ENCODE measurements at places on chromosomes 6 and 20.

GRCh38 chr20:8155812-8156211 is 23.7 kb downstream of the PLCB1 start:
- no peak for DNase-seq

GRCh38 chr6:53377793-53378192 is 29.0 kb upstream of the ELOVL5 start:
- DNase-seq, result no peak

GRCh38 chr6:105595829-105596228 is 192.9 kb upstream of the PREP start:
- no peak for DNase-seq

DNA sequence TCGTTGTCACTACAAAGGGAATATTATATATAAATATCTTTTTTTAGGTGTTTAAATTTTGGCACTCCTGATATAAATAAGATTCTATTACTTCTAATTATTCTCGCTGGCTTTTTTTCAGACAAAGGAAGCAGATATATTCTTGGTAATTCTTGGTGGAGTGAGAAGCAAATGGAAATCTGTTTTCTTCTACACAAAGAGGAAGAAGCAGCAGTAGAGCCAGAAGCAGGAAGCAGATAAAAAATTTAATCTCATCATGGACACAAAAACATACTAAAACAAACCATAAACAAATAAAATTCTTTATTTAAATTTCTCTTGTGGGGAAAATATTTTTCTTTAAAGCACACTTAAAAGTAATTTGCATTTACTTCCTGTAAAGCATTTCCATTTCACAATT is 3.7 kb upstream of the KIAA0319 start:
- no peak for DNase-seq

GRCh38 chr6:30781743-30782424 is 37.5 kb upstream of the IER3 start:
- peak; percentile 90 for DNase-seq

DNA sequence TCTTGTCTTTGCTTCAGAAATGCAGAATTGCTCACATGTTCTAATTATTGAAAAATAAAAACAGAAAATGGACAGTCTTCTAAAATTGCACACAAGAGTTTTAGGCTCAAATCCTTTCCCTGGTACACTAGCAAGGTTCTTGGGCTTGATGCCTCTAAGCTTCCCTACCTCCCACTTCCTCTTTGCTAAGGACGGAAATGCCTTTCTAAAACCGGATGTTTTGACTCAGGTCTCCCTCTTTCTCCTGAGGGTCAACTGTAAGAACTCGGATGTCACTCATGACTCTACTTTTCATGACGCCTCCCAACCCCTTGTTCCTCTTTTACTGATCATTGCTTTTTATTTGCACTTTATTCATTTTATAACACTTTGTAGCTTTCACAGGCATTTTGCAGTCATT is 613.5 kb downstream of the C6orf118 start:
- DNase-seq, result no peak
